ENCODE measurements at places on chromosomes 6 and 20. TPM values are rescaled to one million over a fixed set of nuclear protein-coding genes. Genes with fewer than 3 reads are reported as not detected.

The HSPA1L gene
- total RNA-seq, result 0.50 TPM

The SAMD5 gene
- 0.50 TPM for total RNA-seq

The SALL4 gene
- 1.5 TPM for total RNA-seq

The GPX5 gene
- total RNA-seq, result not detected

The MTHFD1L gene
- total RNA-seq, result 48.0 TPM

The MLN gene
- not detected for total RNA-seq

The GSTA2 gene
- total RNA-seq, result not detected

The NTSR1 gene
- not detected for total RNA-seq

The SRSF12 gene
- 0.34 TPM for total RNA-seq

The ADGRF5 gene
- under 0.01 TPM for total RNA-seq

The OR2B6 gene
- total RNA-seq, result not detected

The CLDN20 gene
- not detected for total RNA-seq

The LRRC73 gene
- total RNA-seq, result under 0.01 TPM

The LY6G6C gene
- total RNA-seq, result not detected

The OR2J3 gene
- total RNA-seq, result not detected

The SAPCD1 gene
- 5.8 TPM for total RNA-seq

The HLA-G gene
- not detected for total RNA-seq

The TINAG gene
- not detected for total RNA-seq

The SMAP1 gene
- total RNA-seq, result 13.8 TPM

The SLC35D3 gene
- not detected for total RNA-seq

The TBX18 gene
- total RNA-seq, result 9.4 TPM

The GSTA3 gene
- not detected for total RNA-seq

The SLC22A16 gene
- total RNA-seq, result 0.17 TPM

The ZBTB24 gene
- 4.2 TPM for total RNA-seq

The FAM83B gene
- total RNA-seq, result 0.15 TPM

The OPRL1 gene
- 0.67 TPM for total RNA-seq

The PSORS1C1 gene
- total RNA-seq, result 0.15 TPM

The SLC52A3 gene
- not detected for total RNA-seq

The LY6G5B gene
- total RNA-seq, result 0.84 TPM

The GGTLC1 gene
- total RNA-seq, result not detected

The HLA-DRB5 gene
- total RNA-seq, result not detected

The CST4 gene
- total RNA-seq, result not detected

The CCN6 gene
- total RNA-seq, result not detected

The ADAM33 gene
- 14.7 TPM for total RNA-seq

The METTL24 gene
- total RNA-seq, result not detected

The OXT gene
- total RNA-seq, result not detected

All from bronchus fibroblast of lung (primary cell).